HEK293T (cell line): ENCODE measurements at places on chromosomes 7 and 10.

DNA sequence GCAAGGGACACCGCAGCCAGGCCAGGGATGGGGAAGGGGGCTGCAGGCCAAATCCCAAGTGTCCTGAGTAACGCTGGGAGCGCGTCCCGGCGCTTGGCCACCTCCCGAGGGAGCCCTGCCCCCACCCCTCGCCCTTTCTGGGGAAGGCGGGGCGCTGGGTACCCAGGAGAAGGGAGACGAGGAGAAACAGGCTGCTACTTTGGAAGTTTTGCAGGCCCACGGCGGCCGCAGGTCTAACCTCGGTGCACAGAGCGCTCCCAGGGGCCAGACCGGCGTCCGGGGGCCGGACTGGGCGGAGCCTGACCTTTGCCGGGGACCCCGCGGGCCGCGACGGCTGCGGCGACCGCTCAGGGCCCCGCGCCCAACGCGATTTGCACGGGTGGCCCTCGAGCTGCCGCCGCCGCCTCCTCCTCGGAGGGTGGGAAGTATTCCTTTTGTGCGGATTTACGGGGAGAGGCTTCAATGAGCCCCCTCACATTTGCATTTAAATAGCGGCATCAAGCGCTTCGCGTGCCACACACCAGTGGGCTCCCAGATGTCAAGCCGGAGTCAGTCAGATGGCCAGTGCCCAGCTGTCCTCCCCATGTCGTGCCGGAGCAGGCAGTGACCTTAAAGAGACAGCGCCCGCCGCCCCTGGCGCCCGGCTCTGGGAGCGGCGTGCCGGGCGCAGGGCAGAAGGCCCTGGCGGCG is 3.0 kb upstream of the EBF3 start:
- no peak for DNase-seq

GRCh38 chr10:121899727-121900126 is 28.1 kb downstream of the ATE1 start:
- DNase-seq = no peak

GRCh38 chr7:47045207-47046051 is 536.5 kb downstream of the TNS3 start:
- no peak for DNase-seq

DNA sequence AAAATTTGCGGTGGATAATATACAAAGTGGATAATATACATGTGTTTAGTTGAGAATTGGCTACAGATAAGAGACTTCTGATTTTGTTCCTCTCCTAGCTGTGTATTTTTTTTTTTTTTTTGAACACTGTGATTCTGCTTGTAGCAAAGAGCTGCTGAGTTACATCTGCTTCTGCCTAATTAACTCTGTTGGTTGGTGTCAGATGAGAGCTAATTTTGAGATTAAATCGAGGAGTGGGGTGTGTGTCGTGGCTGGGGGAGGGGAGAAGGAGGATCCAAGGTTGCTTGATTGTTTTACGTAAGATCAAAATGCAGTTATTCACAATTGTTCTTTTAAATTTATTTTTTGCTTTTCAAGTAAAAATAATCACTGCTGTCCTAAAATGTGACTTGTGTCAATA is 11.3 kb downstream of the KAT6B start:
- no peak for DNase-seq

DNA sequence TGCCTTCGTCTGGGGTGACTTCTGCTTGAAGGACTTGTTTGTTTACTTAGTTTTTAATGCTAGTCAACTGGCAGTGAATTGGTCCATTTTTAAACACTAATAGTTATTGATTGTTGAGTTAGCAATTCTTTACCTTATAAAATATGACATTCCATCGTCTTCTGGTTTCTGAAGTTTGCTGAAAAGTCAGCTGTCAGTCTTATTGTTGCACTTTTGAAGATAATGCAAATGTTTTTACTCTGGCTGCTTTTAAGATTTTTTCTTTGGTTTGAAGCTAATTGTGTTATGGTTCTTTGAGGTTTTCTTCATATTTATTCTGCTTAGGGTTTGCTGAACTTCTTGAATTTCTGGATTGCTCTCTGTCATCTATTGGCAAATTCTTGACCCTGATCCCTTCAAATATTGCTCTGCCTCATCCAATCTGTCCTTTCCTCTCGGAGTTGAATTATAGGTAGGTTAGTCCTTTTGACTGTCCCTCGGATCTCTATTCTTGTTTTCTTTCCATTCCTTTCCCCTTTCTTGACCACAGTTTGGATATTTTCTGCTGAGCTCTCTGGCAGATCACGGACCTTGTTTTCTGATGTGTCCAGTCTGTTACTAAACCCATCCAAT is 24.2 kb downstream of the MGMT start:
- no peak for DNase-seq

DNA sequence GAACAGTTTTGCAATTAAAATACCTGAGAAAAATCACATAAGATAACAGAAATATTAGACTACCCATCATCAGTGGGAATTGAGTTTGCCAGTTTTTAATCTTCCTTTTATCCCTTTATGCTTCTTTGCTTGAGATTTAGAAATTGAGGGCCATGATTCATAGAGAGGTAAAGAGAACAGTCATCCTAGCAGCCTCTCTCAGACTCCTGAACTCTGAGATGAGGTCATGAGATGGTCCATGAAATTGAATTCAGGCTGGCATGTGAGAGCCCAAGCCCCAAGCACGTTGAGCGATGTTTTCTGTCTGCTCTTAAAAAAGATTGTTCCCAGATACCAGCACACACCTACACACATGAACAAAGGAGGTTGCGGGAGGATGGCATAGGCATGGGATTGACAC is 91.1 kb downstream of the CREB5 start:
- DNase-seq = no peak

DNA sequence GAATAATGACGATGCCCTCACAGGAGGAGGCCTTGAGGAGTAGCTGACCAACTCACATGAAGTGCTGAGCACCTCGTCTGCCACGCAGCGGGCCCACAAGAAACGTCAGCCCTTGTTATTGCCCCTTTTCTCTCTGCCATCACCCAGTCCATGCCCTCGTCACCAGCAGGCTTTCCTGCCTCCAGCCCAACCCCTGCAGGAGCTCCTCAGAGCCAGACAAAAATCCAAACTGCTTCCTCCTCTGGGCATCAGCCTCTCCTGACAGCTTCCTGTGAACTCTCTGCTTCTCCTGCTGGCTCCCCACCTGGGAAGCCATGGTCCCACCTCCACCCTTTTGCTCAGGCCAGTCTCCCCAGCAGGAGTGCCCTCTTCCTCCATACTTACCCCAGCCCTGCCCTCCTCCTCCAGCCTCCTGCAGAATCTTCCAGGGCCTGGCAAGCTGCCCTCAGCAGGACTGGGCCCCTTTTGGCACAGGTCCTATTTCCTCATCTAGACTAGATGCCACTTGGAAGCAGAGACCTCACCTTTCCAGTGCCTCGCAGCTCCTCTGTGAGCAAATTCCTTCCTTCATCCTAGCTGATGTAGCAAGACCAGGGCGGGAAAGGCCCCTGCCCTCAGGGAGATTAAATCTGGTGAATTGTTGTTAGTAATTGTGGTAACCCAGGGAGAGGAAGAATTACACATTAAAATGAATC is 115.1 kb downstream of the C10orf105 start:
- no peak for DNase-seq

DNA sequence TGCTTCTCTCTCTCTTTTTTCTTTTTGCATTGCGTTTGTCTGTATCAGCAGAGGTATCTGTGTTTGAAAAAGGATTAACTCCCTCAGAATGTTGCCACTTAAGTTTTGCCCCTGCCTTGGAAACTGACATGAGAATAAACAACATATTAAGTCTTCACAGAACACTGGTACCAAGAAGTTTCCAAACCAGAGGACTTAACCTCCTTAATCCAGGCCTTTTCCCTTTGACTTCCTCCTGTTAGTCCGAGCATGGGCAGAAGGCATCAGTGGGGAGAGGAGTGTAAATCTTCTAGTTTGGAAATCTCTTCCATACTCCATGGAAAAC is 681.4 kb downstream of the LRMDA start:
- DNase-seq = no peak

DNA sequence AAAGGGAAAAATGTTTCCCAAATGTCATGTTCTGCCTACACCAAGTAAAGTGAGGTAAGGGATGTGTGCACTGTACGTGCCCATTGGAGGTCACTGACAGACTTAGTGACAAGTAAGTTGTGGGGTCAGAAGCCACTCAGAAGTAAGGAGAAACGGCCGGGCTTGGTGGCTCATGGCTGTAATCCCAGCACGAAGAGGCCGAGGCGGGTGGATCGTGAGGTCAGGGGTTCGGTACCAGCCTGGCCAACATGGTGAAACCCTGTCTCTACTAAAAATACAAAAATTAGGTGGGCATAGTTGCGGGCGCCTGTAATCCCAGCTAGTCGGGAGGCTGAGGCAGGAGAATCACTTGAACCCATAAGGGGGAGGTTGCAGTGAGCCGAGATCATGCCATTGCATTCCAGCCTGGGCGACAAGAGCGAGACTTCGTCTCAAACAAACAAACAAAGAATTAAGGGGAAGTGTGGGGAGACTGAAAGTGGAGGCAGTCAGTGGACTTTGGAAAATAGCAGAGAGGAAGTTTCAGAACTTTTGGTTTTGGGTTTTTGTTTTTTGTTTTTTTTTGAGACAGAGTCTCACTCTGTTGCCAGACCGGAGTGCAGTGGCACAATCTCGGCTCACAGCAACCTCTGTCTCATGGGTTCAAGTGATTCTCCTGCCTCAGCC is 114.8 kb downstream of the WDFY4 start:
- no peak for DNase-seq

DNA sequence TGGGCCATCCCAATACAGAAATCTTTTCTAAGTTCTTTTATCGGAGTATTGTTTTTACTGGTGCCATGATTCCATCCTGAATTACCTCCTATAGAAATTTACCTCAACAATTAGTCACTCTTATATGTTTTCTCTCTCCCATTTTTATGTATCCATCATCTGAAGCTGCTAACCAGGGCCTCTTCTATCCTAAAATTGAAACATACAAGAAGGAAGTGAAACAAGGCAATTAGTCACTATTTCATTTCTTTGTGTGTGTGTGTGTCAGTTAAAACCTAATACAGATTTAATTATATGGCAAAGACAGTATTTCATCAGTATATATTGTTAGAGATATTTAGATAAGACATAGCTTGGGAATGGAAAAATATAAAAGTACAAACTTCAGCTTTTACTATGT is 148.4 kb upstream of the AHR start:
- DNase-seq = no peak

DNA sequence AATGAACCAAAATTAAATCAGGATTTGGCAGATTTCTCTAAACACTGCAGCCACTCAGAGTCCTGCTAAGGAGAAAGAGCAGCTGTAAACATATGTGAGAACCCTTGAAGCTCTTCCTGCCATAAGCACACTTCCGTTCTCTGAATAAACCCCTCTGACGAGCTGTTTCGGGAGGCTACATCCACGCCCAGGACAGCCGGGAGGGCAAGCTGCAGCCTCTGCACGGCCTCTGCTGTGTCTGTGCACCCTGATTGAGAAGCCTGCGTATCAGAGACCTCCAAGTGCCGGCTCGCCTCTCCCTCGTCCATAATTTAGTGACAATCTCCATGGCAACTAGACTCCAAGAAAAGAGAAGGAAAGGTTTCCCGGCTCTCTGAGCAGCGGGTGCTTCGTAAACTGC is 114.4 kb downstream of the PTPRN2 start:
- DNase-seq = no peak
